Stimulated activated CD4-positive, alpha-beta T cell treated with anti-CD3 and anti-CD28 coated beads, Interleukin-1b, Interleukin-23, amount 100 ng/mL, for 48 hours (primary cell): ENCODE measurements at places on chromosomes 2 and 18.
A peak's percentile ranks its signal among the peaks of the same experiment; 100 is the strongest.

DNA sequence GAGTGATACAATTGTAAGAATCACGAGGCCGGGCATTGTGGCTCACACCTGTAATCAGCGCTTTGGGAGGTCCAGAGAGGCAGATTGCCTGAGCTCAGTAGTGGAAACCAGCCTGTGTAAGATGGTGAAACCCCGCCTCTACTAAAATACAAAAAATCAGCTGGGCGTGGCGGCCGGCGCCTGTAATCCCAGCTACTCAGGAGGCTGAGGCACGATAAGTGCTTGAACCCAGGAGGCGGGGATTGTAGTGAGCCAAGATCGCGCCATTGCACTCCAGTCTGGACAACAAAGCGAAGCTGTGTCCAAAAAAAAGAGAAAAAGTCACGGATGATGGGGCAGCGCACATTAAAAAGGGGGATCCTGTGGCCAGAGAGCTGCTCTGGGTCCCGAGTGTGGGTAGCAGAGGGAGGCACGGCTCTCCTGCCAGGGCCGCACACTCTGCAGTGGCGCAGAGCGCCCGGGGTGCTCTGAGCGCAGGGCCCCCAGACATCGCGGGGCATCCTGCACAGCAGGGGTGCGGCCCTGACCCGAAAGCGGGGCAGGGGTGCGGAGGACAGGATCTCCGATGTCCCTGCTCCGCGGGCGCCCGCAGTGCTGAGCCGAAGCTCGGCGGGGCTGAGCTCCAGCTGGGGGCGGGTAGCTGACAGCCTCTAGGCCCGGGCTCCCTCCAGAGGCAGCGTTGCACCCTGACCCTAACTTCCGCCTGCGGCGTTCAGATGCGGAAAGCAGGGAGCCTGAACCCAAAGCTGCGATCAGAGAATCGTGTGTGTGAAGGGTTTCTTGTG lies 30.4 kb upstream of the RAB6D start:
- DNase-seq, result peak; percentile 34

DNA sequence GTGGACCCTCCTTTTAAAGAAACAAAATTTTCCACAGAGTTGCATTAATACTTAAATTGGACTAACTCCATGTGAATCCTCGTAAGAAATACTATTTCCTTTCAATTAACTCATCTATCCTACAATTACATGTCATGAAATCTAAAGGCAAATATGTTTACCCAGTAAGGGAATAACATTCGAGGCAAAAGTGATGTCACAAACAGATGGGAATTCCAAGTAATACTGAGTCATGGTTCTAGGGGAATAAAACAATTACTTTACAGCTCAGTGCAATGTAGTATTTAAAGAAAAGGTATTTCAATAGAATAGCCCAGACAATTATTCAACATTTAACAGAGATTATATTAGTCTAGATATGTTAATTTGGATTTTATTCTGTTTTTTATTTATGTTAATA lies 205.8 kb downstream of the ZNF385B start:
- no peak for DNase-seq

GRCh38 chr18:23231340-23232021 lies 96.2 kb downstream of the CABLES1 start:
- DNase-seq, result peak; percentile 87

- DNase-seq, result no peak
Measured at GRCh38 chr18:62381373-62381772, 56.3 kb downstream of the TNFRSF11A start.

GRCh38 chr2:238203973-238204683 lies 633 bp upstream of the ILKAP start:
- DNase-seq, result no peak

- no peak for DNase-seq
Measured at GRCh38 chr18:46212398-46212797, 108.2 kb downstream of the HAUS1 start.

DNA sequence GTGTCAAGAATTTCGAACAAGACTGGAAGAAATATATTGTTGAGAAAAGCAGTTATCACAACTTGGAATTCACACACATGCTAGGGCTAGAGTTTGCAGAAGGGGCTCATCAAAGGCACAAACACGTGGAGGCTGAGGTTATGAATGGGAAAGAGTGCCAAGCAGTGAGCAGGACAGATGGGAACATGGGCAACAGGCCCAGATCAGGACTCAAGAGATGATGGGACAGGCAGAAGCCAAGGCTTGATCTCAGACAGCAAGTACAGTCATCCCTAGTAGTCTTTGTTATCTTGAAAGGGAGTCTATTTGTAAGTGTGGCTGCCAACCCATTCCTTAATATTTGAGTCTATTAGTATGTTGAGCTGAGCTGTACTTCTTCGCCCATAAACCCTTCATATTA lies 22.2 kb upstream of the EPC2 start:
- DNase-seq, result no peak

- no peak for DNase-seq
Measured at GRCh38 chr2:38406597-38407110, 29.6 kb upstream of the ATL2 start.

DNA sequence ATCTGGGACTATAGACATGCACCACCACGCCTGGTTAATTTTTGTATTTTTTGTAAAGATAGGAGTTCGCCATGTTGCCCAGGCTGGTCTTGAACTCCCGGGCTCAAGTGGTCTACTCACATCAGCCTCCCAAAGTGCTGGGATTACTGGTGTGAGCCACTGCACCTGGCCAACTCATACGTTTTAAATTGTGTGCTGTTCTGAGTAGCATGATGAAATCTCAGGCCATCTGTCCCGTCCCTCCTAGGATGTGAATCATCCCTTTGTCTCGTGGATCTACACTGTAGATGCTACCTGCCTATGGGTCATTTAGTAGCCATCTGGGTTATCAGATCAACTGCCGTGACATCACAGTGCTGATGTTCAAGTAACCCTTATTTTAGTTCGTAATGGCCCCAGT lies 38.5 kb upstream of the RMP24 start:
- DNase-seq, result no peak

DNA sequence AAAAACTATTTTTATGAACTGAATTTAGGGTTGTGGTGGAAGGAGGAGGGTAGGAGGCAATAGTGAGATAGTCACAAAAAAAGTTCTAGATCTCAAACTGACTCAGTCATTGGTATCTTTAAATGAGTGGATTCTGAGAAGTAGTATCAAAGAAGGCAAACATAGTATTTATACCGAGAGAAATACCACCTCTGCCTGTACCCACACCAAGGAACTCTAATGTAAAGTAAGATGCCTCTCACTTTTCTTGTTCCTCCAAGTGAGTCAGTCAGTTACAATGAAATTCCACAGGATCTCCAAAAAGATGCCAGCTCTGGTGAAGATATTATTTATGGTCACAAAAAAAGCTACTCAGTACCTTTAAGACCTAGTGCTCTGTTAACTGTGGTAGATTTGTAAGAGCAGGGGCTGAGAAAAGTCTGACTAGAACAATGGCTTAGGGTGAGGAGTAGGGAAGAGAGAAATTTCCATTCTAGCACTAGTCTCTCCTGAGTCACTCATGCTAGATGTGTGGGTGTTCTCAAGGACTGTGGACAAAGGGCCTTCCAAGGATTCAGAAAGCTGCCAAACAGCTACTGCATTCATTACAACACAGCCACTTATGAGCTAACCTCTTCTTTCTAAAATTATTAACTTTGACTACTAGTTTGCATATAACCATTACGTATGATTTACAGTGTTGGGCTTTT lies 36.3 kb downstream of the YWHAQ start:
- DNase-seq, result no peak

GRCh38 chr2:7841751-7842150 lies 840.1 kb upstream of the ID2 start:
- no peak for DNase-seq

GRCh38 chr2:178412047-178412446 lies 38.9 kb downstream of the PRKRA start:
- no peak for DNase-seq

- DNase-seq, result no peak
Measured at GRCh38 chr2:104930732-104931131, 76.8 kb downstream of the POU3F3 start.

DNA sequence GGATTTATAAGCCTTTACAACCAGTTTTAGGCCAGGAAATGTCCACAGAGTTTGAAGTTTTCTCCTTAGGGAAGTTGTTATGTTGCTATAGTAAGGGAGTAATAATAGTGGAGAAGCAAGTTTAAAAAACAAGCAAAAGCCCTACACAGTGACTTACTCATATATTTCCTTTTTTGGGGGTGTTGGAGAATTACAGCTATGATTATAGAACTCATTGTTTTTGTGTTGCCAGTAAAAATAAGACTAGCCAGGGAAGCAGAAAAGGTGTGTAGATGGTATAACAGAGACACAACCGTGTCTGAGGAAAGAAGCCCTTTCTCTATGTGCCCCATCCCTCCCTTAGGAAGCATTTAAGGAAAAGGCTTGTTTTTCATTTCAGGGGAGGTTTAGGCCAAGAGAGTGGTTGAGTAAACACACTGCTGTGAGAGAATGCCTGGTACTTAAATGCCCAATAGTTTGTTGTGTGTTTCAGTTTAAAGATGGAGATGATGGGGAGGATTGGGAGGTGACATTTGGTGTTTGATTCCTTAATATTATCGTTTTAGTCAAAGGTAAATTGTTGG lies 2.3 kb downstream of the VAPA start:
- no peak for DNase-seq

- DNase-seq, result no peak
Measured at GRCh38 chr18:77138270-77138669, 5.7 kb upstream of the MBP start.
